ENCODE measurements at places on chromosomes 2 and 18. TPM values are rescaled to one million over a fixed set of nuclear protein-coding genes. Genes with fewer than 3 reads are reported as not detected.

The NCKAP1 gene
- 117 TPM for total RNA-seq

DNA sequence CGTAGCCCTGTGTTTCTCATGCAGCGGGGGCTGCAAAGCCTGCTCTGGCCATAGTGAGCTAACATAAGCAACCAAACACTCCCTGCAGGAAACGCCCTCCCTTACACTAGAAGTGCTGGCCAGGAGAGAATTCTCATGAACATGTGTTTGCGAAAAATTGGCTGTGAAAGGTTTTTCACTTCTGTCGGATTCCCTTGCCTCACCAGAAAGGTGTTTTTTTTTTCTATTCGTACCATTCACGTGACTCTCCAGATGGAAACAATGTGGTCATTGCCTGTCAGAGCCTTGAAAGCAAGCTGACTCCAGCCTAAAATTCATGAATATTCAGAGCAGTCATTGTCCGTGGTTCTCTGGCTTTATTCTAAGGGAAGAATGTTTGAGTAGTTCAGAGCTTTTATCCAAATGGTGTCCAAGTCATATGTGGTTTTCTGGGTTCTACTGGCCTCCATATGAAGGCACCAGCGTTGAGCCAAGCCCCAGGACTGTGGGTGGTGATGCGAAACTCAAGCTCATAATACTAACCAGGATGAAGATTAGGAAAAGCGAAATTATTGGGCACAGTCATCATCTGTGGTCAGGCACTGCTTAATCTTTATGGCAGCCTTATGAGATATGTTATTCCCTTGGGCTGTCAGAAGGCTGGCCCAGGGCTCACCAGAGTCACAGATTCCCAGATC is 236.4 kb downstream of the ALPK2 start:
- H3K36me3 ChIP-seq: peaks cover 63% of the 10 kb centered on the region
- no peaks in the 10 kb centered on the region for H3K4me1 ChIP-seq
- H3K4me3 ChIP-seq: no peak overlapping the region
- H3K27ac ChIP-seq: no peak overlapping the region

DNA sequence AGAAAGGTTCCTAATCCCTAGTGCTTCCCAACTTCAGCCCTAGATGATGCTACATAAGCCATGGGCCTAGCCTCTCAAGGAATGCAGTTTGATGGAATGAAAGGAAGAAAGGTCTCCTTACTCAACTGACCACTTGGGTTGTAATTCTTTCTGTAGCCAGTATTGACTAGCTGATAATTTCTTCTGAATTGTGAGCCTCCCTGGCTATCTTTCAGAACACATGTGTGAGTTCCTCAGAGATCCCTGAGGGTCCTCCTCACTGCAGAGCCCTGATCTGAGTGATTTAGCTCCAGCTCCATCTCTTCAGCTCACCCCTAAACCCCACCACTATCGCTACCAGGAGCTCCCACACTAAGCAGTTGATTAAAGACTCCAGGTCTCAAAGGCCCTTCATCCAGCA is 31.5 kb downstream of the CFAP210 start:
- no peak overlapping the region for H3K4me3 ChIP-seq
- H3K27ac ChIP-seq: no peak overlapping the region
- H3K4me1 ChIP-seq: no peaks in the 10 kb centered on the region

- H3K27me3 ChIP-seq: no peaks in the 10 kb centered on the region
- no peaks in the 10 kb centered on the region for H3K36me3 ChIP-seq
- DNase-seq: no peak
- H3K4me1 ChIP-seq: no peaks in the 10 kb centered on the region
- H3K4me3 ChIP-seq: no peak overlapping the region
- H3K27ac ChIP-seq: no peak overlapping the region
These were observed 182.5 kb upstream of the HS6ST1 start for GRCh38 chr2:128501006-128501690.

DNA sequence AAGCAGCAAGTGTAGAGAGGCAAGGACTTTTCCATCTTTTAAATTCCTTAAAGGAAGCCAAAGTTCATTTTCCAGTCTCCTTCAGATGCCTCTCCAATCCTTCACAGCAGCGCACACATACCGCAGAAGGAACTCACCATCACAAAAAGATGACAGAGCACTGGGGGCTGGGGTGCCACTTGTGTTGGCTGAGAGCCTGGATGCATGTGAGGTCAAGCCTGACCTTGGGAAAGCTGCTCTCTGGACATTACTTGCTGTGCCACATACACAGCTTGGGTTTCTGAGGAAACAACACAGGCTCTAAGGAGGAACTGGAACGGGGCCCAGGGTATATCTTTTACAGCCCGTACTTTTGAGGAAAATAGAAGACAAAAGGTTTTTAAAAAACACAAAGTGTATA is 364.3 kb upstream of the MEX3C start:
- no peaks in the 10 kb centered on the region for H3K27me3 ChIP-seq
- H3K4me1 ChIP-seq: no peaks in the 10 kb centered on the region

The LRRTM4 gene
- 0.41 TPM for total RNA-seq

DNA sequence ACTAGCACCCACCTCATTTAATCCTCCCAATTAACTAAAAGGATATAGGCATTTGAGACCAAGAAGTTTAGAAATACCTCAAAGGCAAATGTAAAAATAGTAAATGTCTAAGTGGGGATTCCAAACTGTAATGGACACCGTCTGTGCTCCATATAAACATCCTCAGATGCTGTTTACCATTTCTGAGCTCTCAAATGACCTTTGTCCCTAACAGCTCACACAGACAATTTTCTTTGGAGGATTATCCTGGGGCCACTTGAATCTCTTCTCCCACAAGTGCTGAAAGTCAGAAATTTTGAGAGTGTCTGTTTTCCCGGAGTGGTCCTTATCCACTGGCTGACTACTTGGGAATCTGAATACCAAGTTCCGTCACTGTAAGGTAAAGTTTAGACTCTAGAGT is 1418.9 kb downstream of the LRP1B start:
- H3K4me3 ChIP-seq: no peak overlapping the region
- no peak overlapping the region for H3K27ac ChIP-seq
- no peaks in the 10 kb centered on the region for H3K27me3 ChIP-seq
- H3K36me3 ChIP-seq: no peaks in the 10 kb centered on the region

The SNED1 gene
- total RNA-seq: 38.4 TPM

- peak overlapping the region; percentile 51 for H3K27ac ChIP-seq
- no peak overlapping the region for H3K4me3 ChIP-seq
- DNase-seq: no peak
- H3K27me3 ChIP-seq: no peaks in the 10 kb centered on the region
These were observed 5.1 kb downstream of the PKDCC start for GRCh38 chr2:42052702-42053481.

All from upper lobe of right lung (tissue), 1 donor.